Endothelial cell (in vitro differentiated cells): ENCODE measurements at places on chromosomes 13 and 19. TPM values are rescaled to one million over a fixed set of nuclear protein-coding genes. Genes with fewer than 3 reads are reported as not detected.

The TMTC4 gene
- 40.1 TPM for total RNA-seq

The LYPD4 gene
- total RNA-seq: not detected

The SPATA13 gene
- 11.4 TPM for total RNA-seq

The CASP14 gene
- total RNA-seq: not detected

The CABP5 gene
- not detected for total RNA-seq

The PDE4C gene
- total RNA-seq: 0.85 TPM

The ZNF221 gene
- total RNA-seq: 7.3 TPM

The ALOX5AP gene
- 1.9 TPM for total RNA-seq

The LIM2 gene
- not detected for total RNA-seq

The NAA16 gene
- total RNA-seq: 23.6 TPM

The GJB2 gene
- 0.23 TPM for total RNA-seq

GRCh38 chr19:41706741-41707501, 1.5 kb upstream of the CEACAM5 start:
- peak; percentile 78 for DNase-seq

DNA sequence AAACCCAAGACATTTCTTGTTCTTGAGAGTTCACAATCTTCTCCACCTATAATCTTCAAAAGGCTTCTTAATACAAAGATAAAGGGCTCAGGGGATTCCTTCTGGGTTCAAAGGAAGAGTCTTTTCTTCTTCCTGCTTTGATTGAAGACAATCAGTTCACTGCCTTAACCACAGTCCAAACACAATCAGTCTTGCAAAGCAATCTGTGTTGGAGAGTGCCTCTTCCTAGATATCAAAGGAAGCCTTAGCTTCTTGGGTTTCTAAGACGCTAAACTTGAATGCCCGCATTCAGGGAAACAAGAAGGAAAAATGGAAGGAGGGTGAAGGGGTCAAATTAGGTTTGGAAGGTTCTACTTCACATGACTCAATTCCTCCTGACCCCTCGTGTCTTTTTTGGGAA, 27.2 kb downstream of the RANBP3 start:
- no peak for DNase-seq

GRCh38 chr13:99864627-99864990, 107.0 kb downstream of the ZIC5 start:
- no peak for DNase-seq

DNA sequence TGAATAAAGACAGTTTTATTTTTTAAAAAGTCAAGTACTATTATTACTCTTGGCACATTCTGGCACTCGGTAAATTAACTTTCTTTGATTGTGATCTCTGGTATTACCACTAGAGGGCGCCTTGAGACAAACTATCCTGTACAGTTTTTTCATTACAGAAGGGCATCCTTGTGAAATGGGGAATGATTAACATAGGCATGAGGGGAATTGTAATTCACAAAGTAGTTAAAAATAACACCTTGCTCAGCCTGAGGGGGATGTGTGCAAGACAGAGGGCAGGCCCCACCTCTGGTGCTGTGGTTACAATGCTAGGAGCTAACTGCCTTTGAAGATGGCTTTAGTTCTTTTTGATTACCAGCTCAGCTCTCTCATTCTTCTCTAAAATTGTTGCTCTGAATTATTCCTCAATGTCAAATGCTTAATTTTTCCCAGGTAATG, 24.2 kb upstream of the C1QTNF9B start:
- peak; percentile 38 for DNase-seq

DNA sequence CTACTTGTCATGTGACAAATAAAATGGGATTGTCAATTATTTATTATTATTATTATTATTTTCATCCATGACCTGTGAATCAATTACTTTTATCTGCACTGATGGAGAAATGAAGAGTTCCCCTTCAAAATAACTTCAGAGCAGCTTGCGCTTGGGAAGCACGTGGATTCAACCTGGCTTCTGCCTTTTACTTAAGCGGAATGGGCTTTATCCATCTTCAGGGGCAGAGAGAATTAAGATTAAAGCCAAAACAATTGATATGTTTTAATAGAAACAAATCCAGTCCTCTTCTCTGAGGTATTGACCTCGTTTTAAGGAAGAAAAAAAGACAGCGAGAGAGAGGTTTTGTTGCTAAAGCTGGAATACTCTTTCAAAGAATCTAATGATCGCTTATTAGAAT, 876 bp downstream of the SACS start:
- DNase-seq: no peak

DNA sequence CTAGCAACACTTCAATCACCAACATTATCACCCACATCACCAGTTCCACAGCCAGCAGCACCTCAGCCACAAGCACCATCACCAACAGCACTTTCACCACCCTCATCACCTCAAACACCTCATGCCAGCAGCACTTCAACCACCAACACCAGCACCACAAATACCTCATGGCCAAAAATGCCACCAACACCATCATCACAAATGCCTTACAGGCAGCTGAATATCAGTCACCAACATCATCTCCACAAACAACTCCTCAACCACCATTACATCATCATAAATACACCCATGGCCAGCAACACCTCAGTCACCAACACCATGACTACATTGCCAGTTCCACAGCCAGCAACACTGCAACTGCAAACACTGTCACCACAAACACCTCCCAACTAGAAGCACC, 10.4 kb downstream of the FCER2 start:
- no peak for DNase-seq

DNA sequence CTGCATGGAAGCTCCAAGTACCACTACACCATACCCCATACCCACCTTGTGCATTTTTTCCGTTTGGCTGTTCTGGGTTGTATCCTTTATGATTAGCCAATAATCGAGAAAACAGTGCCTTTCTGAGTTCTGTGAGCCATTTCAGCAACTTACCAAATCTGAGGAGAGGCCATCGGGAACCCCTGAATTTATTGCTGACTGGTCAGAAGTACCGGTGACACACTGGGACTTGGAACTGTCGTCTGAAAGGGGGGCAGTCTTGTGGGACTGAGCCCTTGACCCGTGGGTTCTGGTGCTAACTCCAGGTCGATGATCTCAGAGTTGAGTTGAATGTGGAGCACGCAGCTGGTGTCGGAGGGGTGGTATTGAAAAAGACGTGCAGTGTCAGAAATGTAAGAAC, 15.0 kb downstream of the UPF3A start:
- no peak for DNase-seq

GRCh38 chr19:47601180-47601904, 7.6 kb upstream of the BICRA start:
- no peak for DNase-seq

DNA sequence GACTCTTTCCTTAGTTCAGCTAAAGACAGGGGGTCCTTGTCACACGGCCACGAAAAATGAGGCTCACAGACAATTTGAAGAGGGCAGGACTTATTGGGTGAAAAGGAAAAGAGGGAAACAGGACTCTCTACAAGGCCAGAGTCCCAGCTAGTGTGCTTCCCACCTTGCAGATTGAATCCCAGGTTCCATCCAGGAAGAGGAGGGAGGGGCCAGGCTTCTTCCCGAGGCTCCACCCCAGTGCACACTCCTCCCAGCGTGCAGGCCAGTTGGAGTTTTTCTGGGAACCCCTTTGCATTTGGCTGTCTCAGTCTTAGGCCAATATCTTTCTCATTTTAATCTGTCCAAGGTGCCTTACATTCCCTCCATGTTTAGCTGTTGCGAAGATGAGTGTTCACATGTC, 106.8 kb downstream of the DNAJC3 start:
- no peak for DNase-seq

- DNase-seq: no peak
These were observed 78.7 kb upstream of the GPC6 start for GRCh38 chr13:93147946-93148345.

DNA sequence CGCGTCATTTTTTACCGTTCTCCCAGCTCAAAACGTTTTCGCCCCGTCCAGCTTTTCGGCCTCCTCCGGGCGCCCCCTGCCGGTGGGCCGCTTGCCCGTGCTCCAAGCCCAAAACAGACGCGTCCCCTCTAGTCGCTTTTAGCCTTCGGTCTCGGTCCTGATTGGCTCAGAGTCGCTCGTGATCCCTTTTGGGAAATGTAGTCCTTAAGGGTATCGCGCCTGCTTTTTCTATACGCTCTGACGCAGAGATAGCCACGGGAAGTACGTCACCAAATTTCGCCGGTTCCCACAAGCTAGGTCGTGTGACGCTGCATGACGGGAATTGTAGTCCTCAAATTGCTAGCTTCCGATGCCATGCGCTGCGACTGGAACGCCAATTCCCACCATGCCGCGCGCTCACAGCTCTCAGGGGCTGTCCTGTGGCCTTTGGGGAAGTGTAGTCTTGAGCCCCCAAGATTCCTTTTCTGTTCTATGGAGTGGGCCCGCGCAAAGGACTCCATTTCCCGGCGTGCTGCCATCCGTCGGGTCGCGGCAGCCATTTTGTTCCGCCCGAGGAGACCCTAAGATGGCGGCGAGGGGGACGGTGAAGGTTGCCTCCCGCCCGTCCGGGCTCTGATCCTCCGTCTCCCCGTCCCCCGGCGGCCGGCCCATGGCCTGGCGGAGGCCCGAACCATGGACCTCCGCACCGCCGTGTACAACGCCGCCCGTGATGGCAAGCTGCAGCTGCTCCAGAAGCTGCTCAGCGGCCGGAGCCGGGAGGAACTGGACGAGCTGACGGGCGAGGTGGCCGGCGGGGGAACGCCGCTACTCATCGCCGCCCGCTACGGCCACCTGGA, at the start of gene FEM1A:
Gene FEM1A, plus strand, starts transcription at position 552 of the 836 bp plus-strand sequence. Its CDS starts 121 bp downstream, at position 673.
- DNase-seq: peak; percentile 99

DNA sequence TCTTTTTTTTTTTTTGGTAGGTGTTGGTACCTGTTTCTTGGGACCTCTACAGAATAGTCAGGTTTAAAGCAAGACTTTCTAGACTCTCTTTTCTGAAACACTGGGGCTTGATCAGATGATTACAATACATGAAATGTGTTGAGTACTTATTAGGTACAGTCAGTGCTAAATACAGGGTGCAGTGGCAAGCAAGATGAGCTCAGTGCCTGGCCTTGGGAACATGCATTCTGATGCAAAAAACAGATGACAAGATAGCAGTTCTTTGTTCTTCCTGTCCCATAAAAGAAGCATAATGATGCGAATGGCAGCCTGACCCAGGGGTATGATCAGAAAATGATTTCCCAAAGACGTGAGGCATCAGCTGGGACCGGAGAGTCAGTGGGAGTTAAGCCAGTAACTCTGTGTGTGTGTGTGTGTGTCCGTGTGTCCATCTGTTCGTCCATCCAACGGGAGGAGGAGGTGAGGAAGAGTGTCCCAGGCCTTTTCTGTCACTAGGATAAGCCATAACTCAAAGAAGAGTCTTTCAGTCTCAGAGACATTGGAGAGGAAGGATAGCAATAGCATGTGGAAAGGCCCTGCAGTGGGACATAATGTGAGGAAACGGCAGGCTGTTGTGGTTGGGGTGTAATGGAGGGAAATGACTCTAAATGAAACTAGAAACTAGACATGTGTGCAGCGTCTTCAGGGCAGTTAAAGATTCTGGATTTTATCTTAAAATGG, 32.2 kb downstream of the SLAIN1 start:
- no peak for DNase-seq

DNA sequence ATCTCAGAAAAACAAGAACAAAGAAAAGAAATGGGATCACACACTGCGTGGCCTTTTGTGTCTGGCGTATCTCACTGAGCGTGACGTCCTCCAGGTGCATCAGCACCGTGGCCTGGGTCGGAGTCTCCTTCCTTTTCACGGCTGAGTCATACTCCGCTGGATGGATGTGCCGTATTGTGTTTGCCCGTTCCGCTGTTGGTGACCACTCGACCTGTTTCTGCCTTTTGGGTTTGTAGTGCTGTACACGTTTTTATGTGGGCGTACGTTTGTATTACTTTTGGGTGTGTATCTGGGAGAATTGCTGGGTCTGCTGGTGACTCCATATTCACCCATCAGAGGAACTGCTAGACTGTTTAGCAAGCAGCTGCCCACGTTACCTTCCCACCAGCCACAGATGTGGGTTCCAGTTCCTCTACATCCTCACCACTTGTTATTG, 11.4 kb downstream of the ARID3A start:
- DNase-seq: no peak

DNA sequence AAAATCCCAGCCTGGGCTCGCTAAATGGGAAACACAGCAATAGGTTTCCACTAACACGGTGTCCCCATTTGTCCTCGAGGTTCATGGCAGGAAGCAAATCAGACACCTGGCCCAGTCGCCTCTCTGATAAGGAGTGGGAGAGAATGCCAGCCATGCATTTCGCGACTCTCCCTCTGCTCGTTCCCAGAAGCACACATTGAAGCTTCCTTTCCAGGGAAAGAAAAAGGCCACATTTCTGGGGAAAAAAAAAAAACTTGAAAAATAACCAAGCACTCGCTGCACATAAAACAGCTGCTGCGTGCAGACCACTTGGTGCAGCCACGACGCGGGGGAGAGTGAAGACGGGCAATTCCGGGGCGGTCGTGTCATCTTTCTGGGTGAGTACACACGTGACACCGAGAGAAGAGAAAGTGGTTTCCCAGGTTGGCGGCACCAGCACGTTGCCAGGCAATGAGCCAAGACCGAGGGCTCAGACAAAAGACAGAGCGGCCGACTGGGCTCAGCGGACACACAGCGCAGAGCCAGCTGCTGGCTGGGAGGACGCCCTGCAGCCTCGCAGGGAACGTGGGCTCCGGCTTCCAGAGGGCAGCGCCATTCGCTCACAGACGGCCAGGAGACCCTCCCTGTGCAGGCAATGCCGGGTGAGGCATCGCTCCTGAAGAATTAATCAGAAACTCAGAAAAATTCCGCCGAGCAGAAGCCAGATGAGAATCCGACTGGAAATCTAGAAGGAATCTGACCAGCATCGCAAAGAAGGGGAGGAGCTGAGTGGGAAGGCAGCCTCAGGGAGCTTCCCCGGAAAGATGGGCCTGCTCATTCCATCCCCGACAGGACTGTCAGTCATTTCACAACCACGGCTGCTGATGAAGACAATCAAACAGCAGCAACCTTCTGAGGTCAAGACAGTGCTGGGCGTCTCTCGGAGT, 83.2 kb upstream of the IRS2 start:
- DNase-seq: no peak

DNA sequence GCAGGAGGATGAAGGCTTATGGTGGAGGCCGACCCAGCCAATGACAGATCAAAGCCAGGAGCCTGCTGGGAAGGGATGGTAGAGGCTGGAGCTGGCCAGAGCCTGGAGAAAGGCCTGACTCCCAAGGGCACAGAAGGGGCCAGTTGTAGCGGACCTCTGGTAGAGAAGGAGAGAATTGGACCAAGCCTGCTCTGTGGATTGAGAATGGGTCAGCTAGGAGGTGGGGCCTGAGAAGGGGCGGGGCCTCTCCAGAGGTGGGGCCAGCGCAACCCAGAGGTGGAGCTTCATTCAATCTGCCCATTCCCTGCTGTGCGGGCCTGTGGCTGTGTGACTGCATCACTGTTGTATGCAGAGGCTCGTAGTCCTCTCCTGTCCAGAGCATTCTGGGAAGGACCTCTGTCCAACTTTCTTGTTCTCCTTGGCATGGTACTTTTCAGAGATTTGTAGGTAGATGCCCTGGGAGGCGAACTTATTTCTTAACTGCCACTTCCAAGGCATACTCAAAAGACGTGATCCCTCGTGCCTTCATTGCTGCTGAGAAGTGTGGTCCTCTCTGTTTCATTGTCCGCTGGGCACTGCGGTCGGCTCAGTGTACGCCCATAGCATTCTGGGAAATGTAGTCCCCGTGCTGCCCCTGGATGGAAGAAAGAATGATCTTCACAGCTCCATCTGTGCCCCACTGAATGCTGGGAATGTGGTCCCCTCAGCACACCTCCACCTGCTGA, 6.7 kb downstream of the GRIN2D start:
- peak; percentile 55 for DNase-seq
